MV-4-11 (cell line): ENCODE measurements at places on chromosomes 1 and 21.

- peak; percentile 47 for DNase-seq
These were observed 4.9 kb downstream of the LY9 start for GRCh38 chr1:160800645-160801408.

- DNase-seq, result no peak
These were observed 259.1 kb downstream of the DSCAM start for GRCh38 chr21:40587736-40588346.

DNA sequence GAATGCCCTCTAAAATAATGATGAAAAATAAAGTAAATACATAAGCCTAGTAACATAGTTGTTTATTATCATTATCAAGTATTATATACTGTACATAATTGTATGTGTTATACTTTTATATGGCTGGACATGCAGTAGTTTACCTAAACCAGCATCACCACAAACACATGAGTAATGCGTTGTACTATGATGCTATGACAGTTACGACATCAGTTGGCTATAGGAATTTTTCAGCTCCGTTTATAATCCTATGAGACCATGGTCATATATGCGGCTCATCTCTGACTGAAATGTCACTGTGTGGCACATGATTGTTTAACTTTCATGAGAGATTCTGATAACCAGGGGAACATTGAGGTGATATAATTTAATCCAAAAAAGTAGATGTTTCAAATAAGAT, 352.1 kb downstream of the ST6GALNAC3 start:
- no peak for DNase-seq

- DNase-seq, result no peak
These were observed 100.3 kb upstream of the DMRTA2 start for GRCh38 chr1:50523548-50523947.

- DNase-seq, result no peak
These were observed 12.3 kb downstream of the CFAP57 start for GRCh38 chr1:43184388-43184787.

DNA sequence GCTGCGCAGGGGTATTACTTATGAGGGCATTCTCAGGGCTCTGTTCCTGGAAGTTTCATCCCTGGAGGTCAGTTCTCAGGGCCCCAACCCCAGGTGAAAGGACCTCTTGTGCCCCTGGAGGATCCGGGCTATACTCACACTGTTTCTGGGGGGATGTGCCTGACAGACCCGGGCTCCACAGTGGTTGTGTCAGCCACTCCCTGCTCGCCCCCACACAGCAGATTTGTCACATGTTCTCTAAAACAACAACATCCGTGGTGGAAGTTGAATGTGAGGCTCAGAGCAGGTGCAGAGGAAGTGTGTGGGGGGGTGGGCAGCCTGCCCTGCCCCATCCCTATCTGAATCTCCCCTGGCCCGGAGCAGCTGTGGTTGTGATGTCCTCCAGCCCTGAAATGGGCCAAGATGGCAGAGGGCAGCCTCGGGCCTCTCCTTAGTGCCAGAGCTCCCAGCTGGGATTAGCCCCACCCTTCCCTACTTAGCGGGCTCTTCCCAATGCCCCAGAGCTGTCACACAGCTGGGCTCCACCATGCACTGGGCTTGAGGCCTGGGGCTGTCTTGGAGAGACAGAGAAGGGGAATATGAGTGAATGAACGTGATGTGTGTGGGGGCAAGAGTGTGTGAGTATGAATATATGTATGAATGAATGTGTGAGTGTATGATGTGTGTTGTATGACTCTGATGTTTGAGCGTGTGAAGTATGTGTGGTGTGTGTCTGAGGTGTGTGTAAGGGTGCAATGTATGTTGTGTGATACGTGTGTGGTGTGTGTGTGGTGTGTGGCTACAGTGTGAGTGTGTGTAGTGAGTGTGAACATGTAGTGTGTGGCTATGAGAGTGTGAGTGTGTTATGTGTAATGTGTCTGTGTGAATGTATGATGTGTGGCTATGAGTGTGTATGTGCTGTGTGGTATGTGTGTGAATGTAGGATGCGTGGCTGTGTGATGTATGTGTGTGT, 1.5 kb upstream of the FCMR start:
- peak; percentile 46 for DNase-seq

DNA sequence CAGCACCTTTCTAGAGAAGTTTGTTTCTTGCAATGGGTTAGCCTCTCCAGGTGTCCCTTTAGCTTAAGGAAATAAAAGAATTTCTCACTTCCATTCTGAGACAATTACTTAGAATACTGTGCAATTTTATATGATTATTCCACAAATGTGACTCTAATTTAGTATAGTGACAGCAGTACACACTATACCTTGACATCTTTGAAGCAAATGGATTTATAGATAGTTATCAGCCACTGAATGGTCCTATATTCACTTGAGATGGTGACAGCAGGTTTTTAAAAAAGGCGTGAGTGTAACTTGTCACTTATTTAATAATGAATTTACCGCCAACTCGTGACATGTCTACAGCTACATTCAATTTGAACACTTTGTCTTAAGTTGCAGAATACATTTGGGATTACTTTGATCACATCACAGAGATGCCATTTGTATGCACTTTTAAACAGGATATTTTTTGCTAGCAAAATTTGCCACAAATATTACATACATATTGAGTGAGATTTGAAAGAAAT, 71.6 kb downstream of the USP25 start:
- DNase-seq, result no peak

DNA sequence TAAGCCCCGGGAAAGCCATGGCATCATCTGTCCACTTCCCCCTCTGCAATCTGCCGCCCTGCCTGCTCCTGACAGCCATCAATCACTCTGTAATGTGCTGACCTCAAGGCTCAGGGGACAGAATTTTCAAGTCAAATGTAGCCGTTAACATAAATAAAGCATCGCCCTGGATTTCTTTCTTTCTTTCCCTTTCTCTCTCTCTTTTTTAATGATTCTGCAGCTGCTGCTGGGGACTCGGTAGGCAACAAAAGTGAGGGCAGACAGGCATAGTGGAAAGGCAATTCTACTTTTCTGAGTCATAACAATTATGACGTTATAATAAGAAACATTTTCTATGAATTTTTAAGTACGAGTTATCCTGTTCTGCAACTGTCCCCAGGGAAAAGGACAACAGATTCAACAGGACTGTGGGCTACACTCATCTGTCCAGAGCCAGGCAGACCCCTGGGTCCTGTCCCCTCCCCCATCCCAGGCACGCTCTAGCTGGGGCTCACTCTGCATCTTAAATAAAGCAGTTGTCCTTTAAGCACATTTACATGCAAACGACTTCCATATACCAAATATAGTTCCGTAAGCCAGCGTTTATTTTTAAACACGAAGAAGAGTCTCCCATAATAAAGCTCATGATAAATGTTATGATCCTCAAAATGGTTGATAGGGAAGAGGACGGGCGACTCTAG, 78.7 kb downstream of the SSBP3 start:
- no peak for DNase-seq

- no peak for DNase-seq
These were observed 18.4 kb upstream of the COL6A2 start for GRCh38 chr21:46079352-46080170.

- DNase-seq, result no peak
These were observed 9.5 kb upstream of the F13B start for GRCh38 chr1:197076585-197076984.
